ENCODE measurements at places on chromosomes 11 and 22.

DNA sequence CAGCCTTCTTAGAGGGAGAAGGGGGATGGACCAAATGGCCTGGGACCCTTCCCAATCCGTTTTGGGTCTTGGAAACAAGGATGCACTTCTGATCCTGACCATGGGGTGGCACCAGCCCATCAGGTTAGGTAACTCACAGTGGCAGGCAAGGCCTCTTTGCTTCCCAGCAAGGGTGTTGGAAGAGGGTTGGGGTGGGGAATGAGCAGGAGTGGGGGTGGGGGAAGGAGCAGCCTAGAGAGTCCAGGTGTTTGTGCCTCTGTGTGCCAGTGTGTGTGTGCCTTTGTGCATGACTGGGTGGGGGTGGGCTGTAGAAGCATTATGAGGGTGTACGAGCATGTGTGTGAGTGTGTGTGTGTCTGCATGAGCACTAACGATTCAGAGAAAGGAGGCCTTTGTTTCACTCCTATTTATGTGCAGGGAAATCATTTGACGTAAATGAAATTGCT lies 213.1 kb downstream of the INSC start:
- DNase-seq, result peak; percentile 67

DNA sequence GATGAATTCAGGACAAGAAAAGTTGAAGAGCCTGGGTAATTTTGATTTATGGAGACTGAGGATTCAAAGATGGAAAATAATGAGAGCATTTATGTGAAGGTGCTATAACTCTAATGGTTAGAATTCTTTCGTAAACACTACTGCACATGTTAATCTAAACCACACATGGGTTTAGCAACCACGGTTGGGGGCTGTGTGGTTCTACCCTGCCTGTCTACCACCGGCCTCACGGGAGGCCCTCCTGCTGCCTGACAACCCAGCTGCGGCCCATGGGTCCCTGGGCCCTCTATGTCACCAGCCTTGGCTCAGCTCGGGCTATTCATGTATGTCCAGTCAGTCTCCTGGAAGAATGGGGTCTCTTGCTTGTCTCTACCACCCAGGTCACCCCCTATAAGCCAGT lies 68.5 kb upstream of the ARFGAP3 start:
- DNase-seq, result no peak

DNA sequence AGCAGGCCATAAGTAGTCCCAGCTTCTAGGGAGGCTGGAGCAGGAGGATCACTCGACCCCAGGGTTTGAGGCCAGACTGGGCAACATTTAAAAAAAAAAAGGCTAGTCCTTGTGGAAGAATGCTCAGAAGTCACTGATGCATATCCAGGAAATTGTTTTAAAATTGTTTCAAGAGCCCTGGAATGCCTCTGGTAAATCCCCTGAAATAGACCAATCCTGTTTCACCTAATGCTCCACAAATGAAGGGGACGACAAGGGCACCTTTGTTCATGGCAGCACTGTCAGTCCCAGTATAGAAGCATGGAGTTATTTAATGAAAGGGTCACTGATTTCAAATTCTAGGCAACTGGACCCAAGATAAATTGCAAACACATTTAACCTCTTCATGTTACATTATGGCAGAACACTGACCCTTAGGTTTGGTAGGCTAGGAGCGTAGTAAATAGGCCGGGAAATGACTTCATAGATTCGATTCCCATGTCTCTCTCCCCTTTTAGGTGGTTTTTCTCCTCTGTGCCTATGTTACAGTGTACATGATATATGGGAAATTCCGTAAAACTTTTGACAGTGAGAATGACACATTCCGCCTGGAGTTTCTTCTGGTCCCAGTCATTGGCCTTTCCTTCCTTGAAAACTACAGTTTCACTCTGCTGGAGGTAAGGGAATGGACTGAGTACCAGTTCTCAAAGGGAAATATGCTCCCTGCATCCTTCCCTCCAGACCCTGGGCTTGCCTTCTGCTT lies 11.4 kb downstream of the KDELR3 start:
- DNase-seq, result no peak

DNA sequence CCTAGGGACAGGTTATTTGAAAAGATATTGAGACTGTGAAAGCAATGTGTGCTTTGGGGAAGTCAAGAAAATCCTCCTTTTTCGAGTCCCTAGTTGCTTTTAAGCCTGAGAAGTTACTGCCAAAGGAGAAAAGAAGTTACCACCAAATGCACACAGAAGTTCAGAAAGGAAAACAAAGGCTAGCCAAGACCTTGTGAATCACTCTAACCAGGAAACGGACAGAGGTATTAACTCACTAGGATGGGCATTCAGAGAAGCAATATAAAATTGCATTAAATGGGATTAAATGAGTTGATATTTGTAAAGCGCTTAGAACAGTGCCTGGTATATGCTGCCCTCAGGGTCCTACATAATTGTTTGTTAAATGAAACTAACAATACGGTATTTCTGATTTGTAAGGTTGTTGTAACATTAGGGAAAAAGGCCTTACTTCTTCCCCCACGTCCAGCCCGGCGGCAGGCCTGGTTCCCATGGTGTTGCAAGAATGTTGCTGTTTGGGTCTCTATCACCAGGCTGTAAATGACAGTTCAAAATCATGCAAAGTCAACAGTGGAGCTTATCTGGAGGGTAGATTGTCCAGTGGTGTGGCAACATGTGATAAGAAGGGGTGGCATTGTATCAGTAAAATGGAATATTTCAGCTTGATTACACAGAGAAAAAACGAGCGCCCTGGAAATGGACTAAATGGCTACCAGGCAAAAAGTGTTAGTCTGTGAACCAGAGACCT lies 7.1 kb downstream of the TMA7B start:
- no peak for DNase-seq

GRCh38 chr11:102452461-102453301 lies at the start of gene TMEM123:
TMEM123 (minus strand) TSS chr11:102452765; CDS start chr11:102452623, 142 bp downstream.
- DNase-seq, result peak; percentile 79

DNA sequence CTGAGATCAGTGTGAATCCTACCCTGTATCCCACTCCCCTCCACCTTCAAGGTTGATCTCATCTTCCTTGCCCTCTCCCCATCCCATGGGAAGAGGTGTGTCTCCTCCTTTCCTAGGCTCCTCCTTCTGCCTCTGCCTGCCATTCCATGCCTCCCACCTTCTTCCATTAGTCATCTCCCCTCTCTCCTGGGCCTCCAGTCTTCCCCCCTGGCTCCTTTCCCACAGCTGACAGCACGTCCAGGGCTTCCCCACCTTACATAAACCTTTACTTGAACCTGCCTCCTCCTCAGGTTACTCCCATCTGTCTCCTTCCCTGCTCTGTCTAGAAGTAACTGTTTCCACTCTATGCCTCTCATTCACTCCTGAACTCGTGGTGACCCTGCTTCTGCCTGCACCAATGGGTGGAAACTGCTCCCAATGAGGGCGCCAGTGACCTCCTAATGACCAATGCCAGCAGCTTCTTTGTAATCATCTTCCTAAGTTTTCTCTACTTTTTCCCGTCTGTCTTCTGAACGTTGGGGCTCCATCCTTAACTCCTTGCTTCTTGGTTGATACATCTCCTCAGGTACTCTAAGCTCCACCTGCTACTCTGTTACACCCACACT lies 266.9 kb upstream of the NARS2 start:
- DNase-seq, result no peak

DNA sequence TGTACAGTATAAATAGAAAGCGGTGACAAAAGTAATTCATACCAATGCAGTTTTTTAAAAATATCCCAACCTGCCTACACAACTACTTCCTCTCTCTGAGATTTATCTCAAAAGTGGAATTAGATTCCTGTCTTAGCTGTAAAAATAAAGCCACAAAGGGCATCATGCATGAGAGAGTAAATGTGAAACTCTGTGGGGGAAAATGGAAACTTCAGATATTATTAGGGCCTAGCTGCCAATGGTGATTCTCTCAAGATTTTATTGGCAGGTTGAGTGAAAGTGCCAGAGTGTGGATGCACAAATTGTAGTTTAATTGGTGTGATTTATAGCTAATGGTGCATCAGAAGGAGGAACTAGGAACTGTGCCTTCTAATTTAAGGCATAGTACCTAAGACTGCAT lies 356.9 kb upstream of the CCDC90B start:
- no peak for DNase-seq

- no peak for DNase-seq
Observed at GRCh38 chr22:44436736-44437135, 61.3 kb downstream of the RTL6 start.

GRCh38 chr11:34671946-34672345 lies 51.1 kb downstream of the EHF start:
- DNase-seq, result no peak

DNA sequence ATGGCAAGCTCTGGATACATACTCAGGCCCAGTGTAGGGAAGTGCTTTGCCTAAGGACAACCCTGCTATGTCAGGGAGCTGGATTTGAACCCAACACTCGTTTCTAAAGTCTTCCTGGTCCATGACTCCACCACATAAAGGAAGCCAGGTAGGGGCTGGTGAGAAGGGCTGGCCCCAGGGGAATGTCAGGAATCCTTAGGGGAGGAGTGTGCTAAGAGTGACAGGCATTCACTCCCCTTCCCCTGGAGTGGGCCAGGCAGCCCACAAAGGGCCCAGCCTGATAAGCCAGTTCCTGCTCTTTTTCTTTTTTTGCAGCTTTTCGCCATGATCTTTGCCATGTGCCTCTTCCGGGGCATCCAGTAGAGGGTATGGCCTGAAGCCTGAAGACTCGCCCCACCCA lies 21.9 kb downstream of the TP53I11 start:
- DNase-seq, result no peak

- no peak for DNase-seq
Observed at GRCh38 chr22:37930270-37930951, 23.0 kb downstream of the C22orf23 start.

Data from NCI-H1105 treated with DMSO at 0.1 percent for 48 hours (cell line).